ENCODE measurements at places on chromosomes 4 and X.

DNA sequence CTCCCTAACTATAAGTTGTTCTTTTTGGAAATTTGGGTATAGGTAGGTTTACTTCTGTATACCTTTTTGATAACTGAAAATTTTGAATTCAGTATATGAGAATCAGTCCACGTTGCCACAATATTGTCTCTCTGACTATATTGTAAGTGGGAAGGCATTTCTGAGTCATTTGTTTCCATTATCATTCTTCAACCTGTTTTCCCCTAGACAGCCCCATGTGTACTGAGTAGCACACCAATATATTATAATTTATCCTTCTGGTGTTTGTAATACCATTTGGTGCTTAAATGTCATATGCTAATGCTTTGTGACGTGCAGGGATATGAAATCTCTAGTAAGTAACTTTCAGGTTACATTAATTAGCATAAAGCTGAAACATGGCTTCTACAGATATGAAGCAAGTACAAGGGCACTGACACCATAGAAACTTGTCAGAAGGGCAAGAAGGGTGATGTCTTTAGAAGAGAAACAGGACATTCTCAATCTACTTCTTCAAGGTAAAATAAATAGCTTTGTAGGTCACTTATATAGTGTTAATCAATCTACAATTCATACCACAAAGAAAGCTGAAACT, 27.7 kb downstream of the PAK3 start:
- DNase-seq: no peak

DNA sequence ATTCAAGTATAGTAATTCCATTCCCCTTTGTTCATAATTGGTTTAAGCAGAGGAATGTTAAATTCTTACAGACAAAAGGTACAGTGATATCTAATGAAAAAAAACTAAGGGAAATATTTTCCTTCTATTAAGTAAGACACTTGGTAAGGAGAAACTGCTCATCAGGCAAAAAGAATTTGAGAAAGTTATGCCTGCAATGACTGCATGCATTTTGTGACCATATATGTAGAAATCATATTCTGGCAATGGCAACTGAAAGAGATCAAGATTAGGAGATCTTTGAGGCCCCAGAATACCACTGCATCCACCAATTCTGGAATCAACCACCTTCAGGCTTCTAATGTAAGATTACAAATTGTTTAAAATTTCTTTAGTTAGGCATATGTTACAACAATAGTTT, 364.8 kb downstream of the PCDH10 start:
- no peak for DNase-seq

DNA sequence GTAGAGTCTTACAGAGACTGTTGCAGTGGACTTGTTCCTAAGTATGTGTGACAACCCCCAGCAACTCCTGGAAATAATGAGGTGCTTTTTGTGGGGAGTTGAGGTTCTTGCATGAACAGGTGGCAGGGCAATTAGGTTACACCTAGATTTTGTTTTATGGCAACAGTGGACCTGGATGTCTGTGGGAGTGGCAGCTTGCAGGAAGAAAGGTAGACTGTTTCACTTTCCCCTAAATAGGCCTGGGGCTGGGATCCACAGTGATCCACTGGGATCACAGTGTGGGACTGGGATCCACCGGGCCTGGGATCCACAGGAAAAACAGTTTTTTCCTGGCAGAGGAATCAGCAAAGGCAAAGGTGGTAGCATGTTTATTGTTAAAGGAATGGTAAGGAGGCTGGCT, 18.3 kb upstream of the USP9X start:
- no peak for DNase-seq

DNA sequence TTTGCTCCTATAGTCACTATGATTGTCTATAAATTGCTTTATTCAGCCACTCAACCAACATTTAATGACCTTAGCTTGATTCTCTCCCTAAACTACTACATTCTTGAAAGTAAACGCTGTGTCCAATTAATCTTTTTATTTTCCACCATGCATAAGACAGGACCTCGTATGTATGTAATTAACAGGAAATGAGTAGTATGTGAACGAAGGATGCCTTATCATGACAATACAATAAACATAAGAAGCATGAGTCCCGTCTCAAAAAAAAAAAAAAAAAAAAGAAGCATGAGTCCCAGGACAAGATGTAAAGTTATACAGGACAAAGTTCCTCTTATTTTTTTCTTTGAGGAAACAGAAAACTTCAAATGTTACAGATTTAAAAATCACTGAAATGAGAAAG, 92.5 kb downstream of the PPP3CA start:
- DNase-seq: no peak

- no peak for DNase-seq
Observed at GRCh38 chrX:143165778-143166177, 140.1 kb downstream of the SPANXN4 start.

GRCh38 chrX:133698298-133698697, 283.0 kb upstream of the GPC4 start:
- peak; percentile 7 for DNase-seq

DNA sequence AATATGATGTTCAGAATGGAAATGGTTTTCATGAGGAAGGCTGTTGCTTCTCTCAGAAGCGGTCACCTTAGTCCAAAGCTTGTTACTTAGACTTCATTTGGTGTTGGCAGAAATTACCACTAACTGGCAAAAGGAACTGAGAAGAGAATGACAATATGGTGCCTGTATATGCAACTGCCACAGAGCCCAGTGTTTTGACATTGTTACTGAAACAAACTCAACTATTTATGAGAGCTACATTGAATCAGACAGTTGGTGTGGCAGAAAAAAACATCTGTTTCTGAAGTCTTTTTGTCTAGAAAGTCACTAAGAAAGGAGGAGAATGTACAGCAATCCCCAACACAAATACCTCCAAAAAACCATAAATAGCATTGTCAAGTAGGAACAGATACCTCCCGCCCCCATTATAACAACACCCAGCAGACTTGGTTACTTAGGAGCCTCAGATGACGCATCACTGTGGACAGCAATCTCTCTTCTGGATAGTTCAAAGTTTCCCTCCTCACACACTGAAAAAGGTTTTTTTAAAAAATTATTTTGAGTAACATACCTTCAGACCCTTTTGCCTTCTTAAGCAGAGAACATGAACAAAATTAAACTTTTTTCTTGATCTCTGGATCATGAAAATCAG, 92.2 kb downstream of the MAML3 start:
- no peak for DNase-seq

- DNase-seq: peak; percentile 36
Observed at GRCh38 chrX:2572740-2573139, 72.0 kb upstream of the DHRSX start.

- no peak for DNase-seq
Observed at GRCh38 chr4:168306476-168306875, 12.1 kb downstream of the DDX60 start.

DNA sequence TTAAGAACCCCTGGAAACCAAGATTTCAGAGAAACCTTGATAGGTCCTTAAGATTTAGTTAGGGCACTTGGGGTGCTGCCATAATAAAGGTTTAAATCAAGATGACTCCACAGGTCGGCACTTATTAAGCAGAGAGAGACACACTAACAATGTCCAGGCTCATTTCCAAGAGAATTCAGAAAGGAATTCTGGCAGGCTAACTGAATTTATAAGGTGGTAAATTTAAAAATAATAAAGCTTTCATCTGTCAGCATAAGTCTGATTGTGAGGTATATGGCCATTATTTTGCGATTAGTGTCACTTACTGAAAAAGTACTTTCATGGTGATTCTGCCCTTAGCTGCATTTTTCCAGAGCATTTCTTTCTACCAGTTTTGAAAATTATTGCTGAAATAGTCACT, 472.7 kb downstream of the ARAP2 start:
- DNase-seq: no peak

DNA sequence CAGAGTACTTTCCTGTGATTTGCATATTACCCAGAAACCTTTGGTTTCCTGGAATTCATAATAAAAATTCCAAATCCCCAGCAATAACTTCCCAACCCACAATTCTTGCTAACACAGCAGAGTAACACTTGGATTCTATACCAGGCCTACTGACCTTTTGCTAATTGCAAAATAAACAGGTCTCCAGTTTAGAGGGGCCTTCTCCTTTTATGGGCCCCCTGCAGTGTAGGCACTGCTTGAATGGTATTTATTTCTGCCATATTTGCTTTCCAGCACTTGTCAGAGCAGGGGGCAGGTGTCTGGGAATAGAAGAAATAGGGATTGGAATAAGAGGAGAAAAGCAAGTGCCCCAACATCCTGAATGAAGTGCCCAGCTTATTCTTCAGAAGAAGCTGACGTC, 25.3 kb upstream of the GPC3 start:
- no peak for DNase-seq

Data from GM03348 (cell line).